Activated CD4-positive, alpha-beta T cell treated with anti-CD3 and anti-CD28 coated beads, Interleukin-2, amount 50 U/mL, for 24 hours (primary cell): ENCODE measurements at places on chromosomes 16 and 17.

DNA sequence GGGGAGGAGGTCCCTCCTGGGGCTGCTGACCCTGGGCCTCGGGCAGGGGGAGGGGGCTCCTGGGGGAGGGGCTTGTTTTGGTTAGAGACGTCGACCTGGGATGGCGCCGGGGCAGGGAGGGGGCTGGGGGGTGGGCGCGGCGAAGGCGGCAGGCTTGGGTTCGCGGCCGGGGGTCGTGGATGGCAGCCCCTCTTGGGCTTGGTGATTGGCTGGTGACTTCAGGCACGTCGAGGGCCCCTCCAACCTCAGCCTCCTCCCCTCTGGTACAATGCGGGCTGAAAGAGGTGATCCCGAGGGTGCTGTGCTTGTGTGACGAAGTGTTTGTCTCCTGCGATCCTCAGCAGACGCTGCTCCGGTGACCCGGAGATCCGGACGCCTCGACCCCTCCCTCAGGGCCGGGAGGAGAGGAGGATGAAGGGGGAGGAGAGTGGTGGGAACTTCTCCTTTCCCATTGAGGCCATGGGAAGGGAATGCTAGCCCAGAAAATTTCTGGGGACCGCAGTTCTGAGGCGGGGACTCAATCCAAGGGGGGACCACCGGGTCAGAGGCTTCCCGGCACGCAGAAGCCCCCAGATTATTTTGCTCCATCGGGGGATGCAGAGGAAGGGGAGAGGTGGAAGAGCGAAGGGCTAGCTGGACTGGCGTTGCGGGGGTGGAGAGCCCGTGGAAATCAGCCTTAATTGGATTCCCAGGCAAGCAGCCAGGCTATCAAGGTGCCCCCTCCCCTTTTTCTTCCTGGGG, 43.9 kb downstream of the RAI1 start:
- no peak for DNase-seq

DNA sequence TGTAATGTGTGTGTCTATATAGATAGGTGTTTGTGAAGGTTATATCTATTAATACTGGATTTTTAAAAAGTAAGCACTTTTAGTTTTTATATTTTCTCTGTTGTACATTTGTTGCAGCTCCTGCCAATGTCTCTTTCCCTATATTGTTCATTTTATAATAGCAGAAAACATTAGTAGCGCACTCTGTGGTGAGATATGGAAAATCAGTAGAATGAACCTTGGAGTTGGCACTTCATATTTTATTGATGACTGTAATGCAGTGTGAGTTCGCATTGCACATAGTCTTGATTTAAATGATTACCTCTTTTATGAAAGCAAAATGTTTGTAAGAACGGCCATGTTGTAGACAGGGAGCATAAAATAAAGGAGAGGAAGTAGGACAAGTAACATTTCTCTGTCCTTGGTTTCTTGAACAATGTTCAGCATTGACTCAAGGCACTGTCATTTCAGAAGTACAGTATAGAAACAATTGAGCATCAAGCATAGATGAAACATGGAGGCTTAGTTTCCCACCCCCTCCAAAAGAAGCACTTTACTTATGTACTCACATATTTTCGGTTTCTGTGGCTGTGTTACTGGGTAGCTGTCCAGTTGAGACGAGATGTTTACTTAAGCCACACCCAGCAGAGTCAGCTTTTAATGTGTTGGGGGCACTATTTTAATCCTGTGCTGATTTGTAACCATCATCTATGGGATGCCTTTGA, 74.0 kb downstream of the TANC2 start:
- DNase-seq: no peak

GRCh38 chr17:31490671-31491375, 99.3 kb downstream of the RAB11FIP4 start:
- DNase-seq: no peak

- DNase-seq: no peak
Measured at GRCh38 chr17:66138120-66138519, 53.8 kb downstream of the CEP112 start.

DNA sequence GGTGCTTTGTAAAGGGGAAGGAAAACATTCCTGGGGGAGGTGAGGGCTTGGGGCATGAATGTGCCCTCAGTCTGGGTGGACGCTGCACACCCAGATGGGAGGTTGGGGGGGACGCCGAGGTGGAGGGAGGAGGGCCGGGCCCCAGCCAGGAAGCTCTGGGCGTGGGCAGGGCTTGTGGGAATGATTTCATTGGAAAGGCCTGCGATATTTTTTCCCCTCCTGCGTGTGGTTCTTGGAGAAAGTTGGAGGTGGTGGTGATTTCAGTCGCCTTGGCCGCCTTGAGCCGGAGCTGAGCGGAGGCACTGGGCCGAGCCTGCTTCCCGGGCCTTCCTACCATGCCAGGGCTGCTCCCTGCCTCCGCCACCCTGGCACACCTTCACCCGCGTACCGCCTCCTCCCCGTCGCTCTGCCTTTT, 26.4 kb upstream of the CLEC18A start:
- no peak for DNase-seq

- DNase-seq: no peak
Measured at GRCh38 chr16:4212934-4213296, 29.0 kb downstream of the SRL start.
